Body of pancreas (tissue), 4 donors: ENCODE measurements at places on chromosomes 12 and 14. TPM values are rescaled to one million over a fixed set of nuclear protein-coding genes. Genes with fewer than 3 reads are reported as not detected.

Gene TMEM117
- total RNA-seq: 19.2 TPM

Gene DLGAP5
- not detected for total RNA-seq

GRCh38 chr12:4133636-4134447 lies 139.7 kb upstream of the CCND2 start:
- H3K36me3 ChIP-seq: no peaks in the 10 kb centered on the region
- H3K4me1 ChIP-seq: no peaks in the 10 kb centered on the region
- no peak for DNase-seq
- no peak overlapping the region for H3K27ac ChIP-seq
- H3K4me3 ChIP-seq: no peak overlapping the region

DNA sequence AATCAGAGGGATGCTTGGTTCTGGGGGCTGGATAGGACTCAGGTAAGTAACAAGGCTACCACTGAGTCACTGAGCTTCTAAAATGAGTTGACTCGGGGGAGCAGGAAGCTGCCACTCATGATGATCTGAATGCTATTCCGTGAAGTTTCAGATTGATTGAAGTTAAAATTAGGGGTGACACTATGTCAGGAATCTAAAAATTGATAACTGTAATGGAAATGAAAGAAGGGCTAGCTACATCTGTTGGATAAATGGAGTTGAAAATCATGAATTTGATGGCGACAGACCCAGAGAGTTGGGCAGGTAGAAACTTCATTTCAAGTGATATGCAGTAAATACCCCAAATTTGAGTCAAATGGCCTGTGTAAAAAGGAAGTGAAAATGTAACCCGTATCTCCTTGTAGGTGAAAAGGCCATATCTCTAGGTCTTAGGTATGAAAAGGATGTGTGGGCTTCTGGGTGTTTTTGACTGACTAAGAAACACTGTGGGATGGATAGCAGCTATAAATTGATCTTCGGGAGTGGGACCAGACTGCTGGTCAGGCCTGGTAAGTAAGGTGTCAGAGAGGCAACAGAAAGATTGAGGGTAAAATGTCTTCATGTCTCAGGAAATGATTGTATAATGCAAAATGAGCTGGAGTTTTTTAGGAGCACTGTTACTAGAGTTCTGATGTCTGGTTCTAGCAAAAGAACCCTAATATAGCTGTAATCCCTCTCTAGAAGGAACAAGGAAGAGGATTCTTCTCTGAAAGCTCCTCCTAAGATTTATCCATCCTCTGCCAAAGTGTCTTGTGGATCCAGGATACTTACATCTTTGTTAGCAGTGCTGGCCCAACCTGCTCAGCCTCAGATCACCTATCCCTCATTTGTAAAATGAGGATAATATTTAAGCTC lies 57.3 kb downstream of the DAD1 start:
- no peak for DNase-seq
- no peaks in the 10 kb centered on the region for H3K27me3 ChIP-seq
- H3K36me3 ChIP-seq: no peaks in the 10 kb centered on the region
- no peak overlapping the region for H3K27ac ChIP-seq

DNA sequence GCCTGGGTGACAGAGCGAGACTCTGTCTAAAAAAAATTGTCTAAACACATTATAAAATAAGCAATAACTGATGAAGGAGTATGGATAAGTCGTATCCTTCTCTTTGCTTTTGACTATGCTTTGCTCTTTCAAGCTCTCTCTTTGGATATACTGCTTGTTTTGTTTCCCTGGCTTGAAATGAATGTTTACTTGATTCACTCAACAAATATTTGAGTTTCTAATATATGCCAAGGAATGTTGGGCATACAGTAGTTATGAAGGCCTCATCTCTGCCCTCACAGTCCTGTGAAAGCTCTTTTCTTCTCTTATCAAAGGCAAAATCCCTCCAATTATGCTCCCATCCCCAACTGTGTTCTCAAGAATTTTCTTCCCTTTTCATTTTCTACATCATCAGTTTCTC lies 123.5 kb downstream of the PTPRR start:
- no peaks in the 10 kb centered on the region for H3K4me1 ChIP-seq
- H3K36me3 ChIP-seq: no peaks in the 10 kb centered on the region
- H3K4me3 ChIP-seq: no peak overlapping the region
- no peaks in the 10 kb centered on the region for H3K27me3 ChIP-seq

DNA sequence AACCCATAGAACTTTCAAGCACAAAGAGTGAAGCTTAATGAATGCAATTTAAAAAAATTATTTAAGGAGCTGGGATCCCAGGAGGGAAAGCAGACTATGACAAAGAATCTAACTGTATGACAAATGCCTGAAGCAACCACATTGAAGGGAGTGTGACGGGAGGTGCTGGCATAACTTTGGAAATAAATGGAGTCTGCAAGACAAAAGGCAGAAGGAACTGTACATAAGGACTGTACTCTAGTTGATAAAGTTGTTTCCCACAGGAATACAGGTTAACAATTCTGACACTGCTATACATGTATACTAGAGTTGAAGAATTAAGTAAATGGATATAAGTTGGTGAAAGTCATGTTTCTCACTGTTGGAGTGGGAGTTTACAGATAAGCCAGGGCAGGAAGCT lies 41.2 kb upstream of the WSCD2 start:
- H3K36me3 ChIP-seq: no peaks in the 10 kb centered on the region
- H3K4me3 ChIP-seq: no peak overlapping the region
- DNase-seq: no peak
- no peaks in the 10 kb centered on the region for H3K27me3 ChIP-seq

DNA sequence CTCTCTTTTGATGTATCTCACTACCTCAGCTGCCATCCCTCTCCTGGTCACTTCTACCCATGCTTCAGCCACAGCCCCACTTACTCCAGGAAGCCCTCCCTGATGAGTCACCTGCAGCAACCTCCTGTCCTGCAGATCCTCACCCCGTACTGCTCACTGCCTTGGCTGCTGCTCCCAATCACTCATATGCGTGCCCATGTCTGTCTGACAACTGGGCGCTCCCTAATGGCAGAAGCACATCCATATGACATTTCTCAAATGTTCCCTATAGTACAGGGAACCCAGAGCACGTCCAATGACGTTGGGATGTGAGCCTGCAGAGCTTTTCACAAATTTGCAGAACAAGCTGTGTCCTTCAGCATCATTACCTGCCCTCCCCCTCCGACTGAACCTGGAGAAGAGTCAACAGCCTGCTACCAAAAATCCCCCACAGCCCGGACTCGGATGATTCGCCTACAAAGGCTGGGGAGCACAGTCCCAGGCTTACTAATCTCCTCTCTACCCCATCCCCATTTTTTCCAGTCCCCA lies 90.0 kb downstream of the SINHCAF start:
- H3K4me3 ChIP-seq: no peak overlapping the region
- DNase-seq: no peak
- no peaks in the 10 kb centered on the region for H3K27me3 ChIP-seq
- no peak overlapping the region for H3K27ac ChIP-seq
- no peaks in the 10 kb centered on the region for H3K36me3 ChIP-seq

- no peaks in the 10 kb centered on the region for H3K27me3 ChIP-seq
- peaks cover 2% of the 10 kb centered on the region for H3K4me1 ChIP-seq
- no peak overlapping the region for H3K4me3 ChIP-seq
- peaks cover 16% of the 10 kb centered on the region for H3K36me3 ChIP-seq
These were observed 9.2 kb upstream of the PNMA1 start for GRCh38 chr14:73723406-73723796.

DNA sequence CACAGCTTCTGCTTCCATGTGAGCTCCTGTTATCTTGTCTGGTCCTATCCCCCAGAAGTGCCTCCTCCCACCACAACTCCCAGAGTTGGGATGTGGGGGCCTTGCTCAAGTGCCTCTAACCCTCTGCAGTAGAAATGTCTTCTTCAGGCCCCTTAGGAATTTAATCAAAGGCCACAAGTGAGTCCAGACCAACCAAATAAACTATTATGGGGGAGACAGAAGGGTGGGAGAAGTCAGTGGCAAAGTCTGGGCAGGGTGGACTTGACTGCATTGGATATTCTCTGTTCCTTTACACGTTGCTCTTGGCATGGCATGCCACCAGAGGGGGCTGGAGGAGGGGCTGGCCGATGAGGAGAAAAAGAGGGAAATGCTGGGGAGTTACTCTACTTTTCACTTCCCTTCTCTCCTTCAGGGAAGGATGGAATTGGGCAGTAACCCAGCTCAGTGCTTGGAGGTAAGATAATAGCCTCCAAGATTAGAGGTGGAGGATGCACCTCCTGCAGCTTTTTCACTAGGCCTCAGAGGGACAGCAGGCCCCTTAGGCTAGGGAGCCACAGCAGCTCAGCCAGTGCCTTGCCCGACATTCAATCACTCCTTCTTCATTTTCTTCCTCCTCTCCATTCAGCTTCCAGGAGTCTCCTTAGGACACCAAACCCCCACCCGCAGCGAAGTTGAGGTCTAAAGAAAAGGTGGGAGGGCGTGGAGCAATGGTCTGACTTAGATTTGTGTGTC lies 1.2 kb upstream of the AP1G2 start:
- H3K36me3 ChIP-seq: peaks cover 2% of the 10 kb centered on the region
- H3K27me3 ChIP-seq: no peaks in the 10 kb centered on the region
- peaks cover 22% of the 10 kb centered on the region for H3K4me1 ChIP-seq
- no peak for DNase-seq
- no peak overlapping the region for H3K27ac ChIP-seq
- no peak overlapping the region for H3K4me3 ChIP-seq

GRCh38 chr12:88870000-88870737 lies 289.9 kb upstream of the KITLG start:
- no peak overlapping the region for H3K4me3 ChIP-seq
- H3K27me3 ChIP-seq: no peaks in the 10 kb centered on the region
- no peaks in the 10 kb centered on the region for H3K4me1 ChIP-seq
- DNase-seq: no peak
- H3K36me3 ChIP-seq: no peaks in the 10 kb centered on the region

DNA sequence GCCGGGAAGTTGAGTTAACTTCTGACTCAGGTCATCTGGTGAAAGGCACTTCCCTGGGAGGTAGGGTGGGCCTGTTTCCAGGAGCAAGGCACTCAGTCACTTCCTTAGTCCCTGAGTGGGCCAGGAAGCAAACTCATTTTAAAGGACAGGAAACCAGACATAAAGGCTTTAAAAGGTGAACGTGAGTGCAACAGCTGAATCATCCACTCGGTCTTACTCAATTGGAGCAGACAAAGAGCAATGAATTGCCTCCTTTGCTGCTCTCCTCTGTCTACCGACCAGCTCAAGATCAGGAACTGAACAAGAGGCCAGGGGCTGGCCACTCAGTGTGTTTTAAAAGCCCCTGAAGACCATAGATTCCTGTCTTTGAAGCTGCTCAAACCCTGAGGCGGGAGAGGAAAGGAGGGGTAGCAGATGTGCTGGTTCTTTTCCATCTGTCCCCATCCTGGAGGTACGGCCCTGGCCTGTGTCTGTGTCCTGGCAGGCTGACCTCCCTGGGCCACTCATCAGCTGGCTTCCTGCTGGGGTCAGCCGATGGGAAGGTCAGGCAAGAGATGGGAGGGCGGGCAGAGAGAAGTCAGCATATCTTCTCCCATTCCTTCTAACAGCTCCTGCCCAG lies 148.9 kb downstream of the PPM1H start:
- no peak overlapping the region for H3K4me3 ChIP-seq
- no peaks in the 10 kb centered on the region for H3K4me1 ChIP-seq
- DNase-seq: peak; percentile 31
- H3K27ac ChIP-seq: peak overlapping the region; percentile 29
- H3K27me3 ChIP-seq: no peaks in the 10 kb centered on the region
